ENCODE measurements at places on chromosomes 7 and 10.

- DNase-seq: no peak
Observed at GRCh38 chr10:97393034-97393573, 8.0 kb downstream of the RRP12 start.

DNA sequence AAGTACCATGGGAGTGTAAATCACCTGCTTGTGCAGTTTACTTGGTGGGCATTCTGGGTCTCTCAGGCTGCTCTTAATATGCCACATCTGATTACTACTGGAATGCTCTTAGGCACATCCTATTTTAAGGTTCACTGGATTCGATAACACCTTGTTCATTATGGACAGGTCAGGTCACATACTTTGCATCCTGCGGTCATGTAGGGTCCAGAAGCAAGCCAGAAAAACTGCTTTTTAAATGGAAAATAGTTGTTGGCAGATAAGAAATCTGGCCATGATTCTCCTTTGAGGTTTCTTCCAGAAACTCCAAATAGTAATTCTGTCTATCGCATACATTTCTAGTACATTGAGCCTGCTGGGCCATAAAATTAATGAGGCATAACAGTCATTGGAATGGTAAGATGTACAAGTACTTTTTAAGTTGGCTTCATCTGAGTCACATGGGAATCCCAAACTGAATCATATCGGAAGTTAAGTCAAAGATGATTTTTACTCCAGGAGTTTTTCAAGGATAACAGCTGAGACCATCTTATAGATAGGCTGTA lies 371.9 kb downstream of the LRRTM3 start:
- DNase-seq: no peak

DNA sequence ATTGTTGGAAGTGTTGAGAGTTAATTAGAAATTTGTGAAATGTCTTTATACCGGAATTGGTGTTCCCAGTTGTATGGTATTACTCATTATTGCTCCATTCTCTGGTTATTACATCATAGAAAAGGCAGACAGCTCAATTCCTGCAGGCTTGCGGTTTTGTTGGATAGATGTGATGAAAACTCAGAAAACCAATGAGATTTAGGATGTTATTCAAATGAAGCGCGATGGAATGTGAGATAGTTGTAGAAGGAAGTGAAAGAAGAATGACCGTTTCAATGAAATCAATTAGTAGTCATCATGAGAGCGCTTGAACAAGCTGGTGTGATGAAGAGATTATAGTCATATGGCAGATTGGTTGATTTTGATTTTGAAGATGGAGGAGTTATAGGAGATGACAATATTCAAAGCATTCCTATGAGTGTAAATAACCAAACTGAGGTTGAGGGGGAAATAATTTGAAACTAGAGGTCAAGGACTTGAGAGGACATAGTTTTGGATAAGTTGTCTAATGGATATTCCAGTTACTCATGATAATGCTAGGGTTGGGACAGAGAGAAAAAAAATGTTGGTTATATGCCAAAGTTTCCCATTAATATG lies 991.5 kb downstream of the NRG3 start:
- DNase-seq: no peak

GRCh38 chr10:90723416-90724068 lies 134.3 kb downstream of the HTR7 start:
- DNase-seq: no peak

Data from type B pancreatic cell (in vitro differentiated cells).